ENCODE measurements at places on chromosomes 3 and 15.

GRCh38 chr3:61666615-61667330 lies 105.4 kb downstream of the PTPRG start:
- DNase-seq: no peak

DNA sequence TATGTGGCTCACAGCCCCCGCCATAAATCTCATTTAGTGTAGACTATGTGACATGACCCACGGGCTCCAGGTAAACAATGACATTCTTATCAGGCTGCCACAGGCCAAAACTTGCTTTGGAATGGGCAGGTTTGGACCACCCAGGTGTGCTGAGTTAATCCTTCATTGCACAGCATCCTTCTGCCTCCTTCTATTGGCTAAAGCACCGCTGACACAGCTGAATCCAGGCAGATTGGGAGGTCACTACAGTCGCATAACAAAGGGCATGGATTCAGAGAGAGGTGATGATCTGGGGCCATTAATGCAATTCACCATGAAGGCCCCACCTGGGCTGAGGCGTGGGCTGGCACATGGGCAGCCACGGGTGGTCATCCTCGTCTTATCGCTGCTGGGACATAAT lies 47.8 kb upstream of the GALNT15 start:
- no peak for DNase-seq

GRCh38 chr3:50156549-50157493 lies 1.7 kb downstream of the SEMA3F start:
- DNase-seq: no peak

DNA sequence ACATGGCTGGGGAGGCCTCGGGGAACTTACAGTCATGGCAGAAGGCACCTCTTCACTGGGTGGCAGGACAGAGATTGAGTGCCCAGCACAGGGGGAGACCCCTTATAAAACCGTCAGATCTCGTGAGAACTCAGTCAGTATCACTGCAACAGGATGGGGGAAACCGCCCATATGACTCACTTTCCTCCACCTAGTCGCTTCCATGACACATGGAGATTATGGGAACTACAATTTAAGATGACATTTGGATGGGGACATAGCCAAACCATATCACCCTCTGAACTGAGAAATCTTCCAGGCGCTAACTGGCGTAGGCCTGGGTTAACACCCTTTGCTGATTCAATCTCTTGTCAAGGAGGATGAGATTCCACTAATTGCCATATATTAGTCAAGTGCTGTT lies 392.3 kb downstream of the FEZF2 start:
- no peak for DNase-seq

DNA sequence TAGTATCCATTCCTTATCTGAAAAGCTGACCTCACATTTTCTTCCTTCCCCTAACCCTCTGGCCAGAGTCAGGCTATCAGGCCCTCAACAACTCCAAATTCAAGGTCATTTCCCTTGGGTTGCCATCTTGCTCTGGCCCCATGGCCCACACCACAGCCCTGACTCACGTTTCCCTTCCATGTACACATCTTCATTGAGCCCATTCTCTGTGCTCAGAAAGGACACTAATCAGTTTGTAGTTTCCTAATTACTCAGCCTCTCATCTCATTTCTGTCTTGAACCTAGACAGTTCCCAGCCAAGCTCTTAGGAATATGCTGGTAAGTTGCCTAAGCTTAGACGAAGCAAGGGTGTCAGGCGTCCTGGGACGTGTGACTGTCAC lies 14.9 kb downstream of the TGM5 start:
- no peak for DNase-seq

DNA sequence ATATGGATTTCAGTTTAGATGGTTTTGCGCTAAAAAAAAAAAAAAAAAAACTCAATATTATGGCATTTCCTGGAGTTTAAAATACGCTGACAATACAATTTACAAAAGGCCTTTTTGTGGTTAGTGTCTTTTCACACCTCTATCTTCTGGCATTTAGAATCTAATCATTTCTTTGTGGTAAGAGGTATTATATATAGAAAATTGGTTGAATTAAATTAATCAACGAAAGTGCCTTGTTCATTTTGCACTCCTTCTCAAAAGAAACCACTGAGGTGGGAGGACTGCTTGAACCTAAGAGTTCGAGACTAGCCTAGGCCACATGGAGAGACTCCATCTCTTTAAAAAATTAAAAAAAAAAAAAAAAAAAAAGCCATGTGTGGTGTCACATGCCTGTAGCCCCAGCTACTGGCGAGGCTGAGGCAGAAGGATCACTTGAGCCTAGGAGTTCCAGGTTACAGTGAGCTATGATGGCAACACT lies 90.0 kb upstream of the ICE2 start:
- DNase-seq: no peak

- no peak for DNase-seq
Observed at GRCh38 chr3:79928687-79929408, 161.1 kb upstream of the ROBO1 start.

- no peak for DNase-seq
Observed at GRCh38 chr15:67564968-67565345, 22.5 kb downstream of the MAP2K5 start.

GRCh38 chr3:44398853-44399252 lies 60.3 kb downstream of the TCAIM start:
- no peak for DNase-seq

DNA sequence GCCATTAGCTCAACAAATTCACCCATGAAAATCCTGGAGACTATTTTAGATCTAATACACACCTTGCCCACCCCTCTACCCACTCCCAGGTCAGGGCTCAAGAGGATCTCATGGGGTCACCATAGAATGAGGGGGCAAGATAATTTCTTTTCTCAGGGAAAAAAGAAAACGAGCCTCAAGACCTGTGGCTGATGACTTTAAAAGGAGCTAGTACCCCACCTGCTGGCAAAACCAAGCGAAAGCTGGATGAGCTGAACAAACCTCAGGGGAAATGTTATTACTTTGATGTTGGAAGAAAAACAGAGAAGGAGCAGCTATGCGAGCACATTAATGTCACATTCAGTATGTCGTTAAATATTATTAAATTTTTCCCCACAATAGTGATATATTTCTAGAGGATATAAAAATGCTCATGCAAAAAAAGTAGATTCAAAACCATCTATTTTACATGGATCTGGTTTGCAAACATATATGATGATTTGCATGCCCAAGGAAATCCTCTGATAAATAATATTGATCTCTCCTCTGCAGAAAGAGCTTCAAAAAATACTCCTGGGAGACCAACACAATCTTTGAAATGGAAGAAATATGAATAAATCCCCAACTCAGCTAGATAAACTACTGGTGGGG lies 37.7 kb downstream of the PLD1 start:
- peak; percentile 68 for DNase-seq

GRCh38 chr15:62462721-62463120 lies 297.6 kb upstream of the C2CD4B start:
- DNase-seq: no peak

DNA sequence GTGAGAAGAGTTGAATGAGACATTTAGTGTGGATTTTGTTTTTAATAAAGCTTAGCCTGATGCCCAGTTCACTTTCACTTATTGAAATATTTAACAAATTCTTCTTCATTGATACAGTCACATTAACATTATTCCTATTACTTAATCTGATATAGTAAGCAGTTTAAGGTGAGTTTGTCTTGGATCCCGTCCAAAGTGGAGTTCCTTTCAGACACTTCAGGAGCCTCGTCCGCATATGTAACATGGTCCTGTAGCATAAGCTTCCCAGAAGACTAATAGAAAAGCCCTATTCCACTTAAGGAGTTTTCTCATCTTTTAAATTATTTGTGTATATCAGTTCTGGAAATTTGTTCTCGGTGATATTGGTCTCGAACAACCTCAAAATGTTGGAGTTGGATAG lies 39.7 kb upstream of the MLF1 start:
- no peak for DNase-seq

GRCh38 chr15:58221591-58222241 lies 83.5 kb downstream of the AQP9 start:
- DNase-seq: no peak

Measured in heart right ventricle (tissue), 16 donors.